Foreskin keratinocyte (primary cell): ENCODE measurements at places on chromosomes 4 and X. TPM values are rescaled to one million over a fixed set of nuclear protein-coding genes. Genes with fewer than 3 reads are reported as not detected.

- no peak for DNase-seq
Measured at GRCh38 chrX:20507901-20508620, 241.4 kb upstream of the RPS6KA3 start.

DNA sequence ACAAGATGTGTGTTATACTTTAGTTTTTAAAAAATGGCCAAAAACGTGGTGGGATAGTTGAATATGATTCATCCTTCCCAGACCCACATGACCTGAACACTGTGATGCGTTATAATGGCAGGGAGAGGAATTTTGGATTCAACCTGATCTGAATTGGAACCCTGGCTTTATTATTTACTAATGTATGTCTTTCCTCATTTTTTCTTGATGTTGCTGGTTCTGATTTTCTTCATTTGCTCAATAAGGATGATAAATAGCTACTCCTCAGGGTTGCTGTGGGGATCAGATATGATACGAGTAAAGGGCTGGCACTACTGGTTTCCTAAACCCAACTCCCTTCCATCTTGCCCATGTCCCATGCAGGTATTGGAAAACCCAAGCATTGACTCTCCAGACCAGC is 24.2 kb upstream of the ACSL1 start:
- no peak for DNase-seq

- DNase-seq: no peak
Measured at GRCh38 chr4:171621646-171622045, 191.6 kb upstream of the GALNTL6 start.

- peak; percentile 74 for DNase-seq
Measured at GRCh38 chrX:71871367-71871766, 39.3 kb upstream of the NHSL2 start.

The GALNT7 gene
- polyA plus RNA-seq: 4.7 and 6.4 TPM in 2 replicates

The LAMP2 gene
- polyA plus RNA-seq: 42.3 and 44.8 TPM in 2 replicates

- peak; percentile 87 for DNase-seq
Measured at GRCh38 chr4:168694667-168695066, 197.8 kb downstream of the PALLD start.

The CPZ gene
- polyA plus RNA-seq: not detected in 2 replicates

- DNase-seq: no peak
Measured at GRCh38 chr4:38503689-38504395, 160.2 kb upstream of the KLF3 start.

DNA sequence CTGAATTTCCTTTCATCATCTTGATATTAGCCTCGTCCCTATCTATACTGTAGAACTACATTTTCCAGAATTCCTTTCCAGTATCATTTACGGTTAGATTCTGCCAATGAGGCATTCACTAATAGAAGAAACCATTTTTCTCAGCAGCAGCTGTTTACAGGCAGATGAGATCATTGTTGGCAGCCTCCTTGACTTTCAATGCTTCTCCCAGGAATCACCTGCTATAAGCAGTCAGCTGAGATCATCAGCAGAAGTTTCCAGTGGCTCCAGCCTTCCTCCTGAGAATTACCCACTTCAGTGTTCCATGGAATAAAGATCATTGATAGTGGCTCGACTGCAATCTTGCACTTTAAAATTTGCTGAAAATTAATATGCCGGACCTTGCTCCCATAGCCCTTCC is 157.3 kb upstream of the TET2 start:
- DNase-seq: peak; percentile 53

DNA sequence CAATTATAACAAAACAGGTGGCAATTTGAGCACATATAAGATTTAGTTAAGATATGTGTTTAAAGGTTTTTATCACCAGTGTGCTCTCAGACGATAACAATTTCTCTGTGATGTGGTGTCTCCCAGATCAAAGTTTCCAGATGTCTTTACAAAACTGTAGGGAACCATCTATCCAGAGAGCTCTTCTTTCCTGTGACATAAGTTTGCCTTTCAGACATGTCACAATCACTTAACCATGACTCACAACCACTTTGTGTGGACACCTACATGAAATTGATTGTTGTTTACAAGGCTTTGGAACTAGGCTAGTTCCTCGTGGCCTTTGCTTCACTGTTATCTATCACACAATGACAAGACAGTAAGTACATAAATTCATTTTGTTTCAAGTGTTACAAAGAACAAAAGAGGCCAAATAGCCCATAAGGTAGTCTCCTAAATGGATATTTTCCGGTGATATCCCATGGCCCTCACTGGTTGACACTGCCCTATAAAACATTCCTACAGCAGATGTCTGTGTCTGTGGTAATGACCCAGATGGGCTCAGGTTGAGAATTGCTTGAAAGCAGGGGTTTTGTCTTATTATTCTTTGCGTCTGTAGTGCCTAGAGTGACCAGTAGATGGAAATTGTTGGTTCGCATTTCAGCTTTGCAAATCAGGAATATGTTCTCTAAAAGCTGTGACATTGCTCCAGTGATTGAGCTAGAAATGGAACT is 297.8 kb upstream of the FAM241A start:
- DNase-seq: no peak

- no peak for DNase-seq
Measured at GRCh38 chrX:42818151-42818921, 40.4 kb upstream of the PPP1R2C start.
